Stimulated activated CD4-positive, alpha-beta T cell treated with anti-CD3 and anti-CD28 coated beads, Interleukin-1b, Interleukin-23, amount 100 ng/mL, for 1 hour (primary cell): ENCODE measurements at places on chromosomes 1 and 21.

GRCh38 chr1:153883223-153883622 lies 39.5 kb downstream of the GATAD2B start:
- no peak for DNase-seq

- DNase-seq: no peak
Observed at GRCh38 chr1:54064299-54064698, 10.9 kb downstream of the TCEANC2 start.

DNA sequence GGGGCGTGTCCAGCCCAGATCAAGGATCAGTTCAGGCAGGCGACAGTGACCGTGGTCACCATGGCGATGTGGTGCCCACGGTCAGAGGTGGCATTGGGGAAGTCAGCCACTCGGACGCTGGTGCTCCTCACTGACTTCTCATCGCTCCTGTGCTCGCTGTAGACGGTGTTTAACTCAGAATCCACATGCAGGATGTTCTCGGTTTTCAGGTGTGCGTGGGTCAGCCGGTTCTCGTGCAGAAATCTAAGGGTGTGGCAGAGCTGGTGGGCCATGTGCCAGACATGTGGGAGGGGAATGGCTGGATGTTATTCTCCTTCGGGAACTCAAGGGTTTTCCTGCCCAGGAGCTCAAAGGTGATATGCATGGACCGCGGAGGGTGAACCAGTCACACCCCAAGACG lies 11.7 kb downstream of the OR2AJ1 start:
- DNase-seq: no peak

- no peak for DNase-seq
Observed at GRCh38 chr1:2085080-2085479, 34.9 kb downstream of the PRKCZ start.

GRCh38 chr1:84603223-84603622 lies 29.0 kb upstream of the CTBS start:
- no peak for DNase-seq

DNA sequence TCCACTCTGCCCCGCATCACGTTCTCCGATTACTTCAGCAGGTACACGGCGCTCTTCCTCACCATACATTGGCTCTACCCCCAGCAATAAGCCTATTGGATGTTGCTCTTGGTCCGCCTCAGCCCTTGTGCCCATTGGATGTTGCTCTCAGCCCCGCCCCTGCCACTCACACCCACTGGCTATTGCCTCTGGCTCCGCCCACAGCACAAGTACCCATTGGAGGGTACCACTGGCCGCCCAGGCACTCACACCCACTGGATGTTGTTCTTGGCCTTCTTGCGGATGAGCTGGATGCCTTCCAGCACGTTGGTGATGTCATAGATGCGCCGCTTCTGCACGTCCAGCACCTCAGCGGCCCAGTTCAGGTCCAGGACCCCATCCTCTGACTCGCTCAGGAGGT lies 9.4 kb downstream of the E2F2 start:
- DNase-seq: no peak

- DNase-seq: no peak
Observed at GRCh38 chr1:156366378-156367166, 2.4 kb upstream of the RHBG start.
